ENCODE measurements at places on chromosomes 5 and 9.

GRCh38 chr5:170570476-170570875 is 66.7 kb downstream of the KCNIP1 start:
- no peak for DNase-seq

- DNase-seq: no peak
These were observed 26.2 kb downstream of the PITX1 start for GRCh38 chr5:135007749-135008363.

DNA sequence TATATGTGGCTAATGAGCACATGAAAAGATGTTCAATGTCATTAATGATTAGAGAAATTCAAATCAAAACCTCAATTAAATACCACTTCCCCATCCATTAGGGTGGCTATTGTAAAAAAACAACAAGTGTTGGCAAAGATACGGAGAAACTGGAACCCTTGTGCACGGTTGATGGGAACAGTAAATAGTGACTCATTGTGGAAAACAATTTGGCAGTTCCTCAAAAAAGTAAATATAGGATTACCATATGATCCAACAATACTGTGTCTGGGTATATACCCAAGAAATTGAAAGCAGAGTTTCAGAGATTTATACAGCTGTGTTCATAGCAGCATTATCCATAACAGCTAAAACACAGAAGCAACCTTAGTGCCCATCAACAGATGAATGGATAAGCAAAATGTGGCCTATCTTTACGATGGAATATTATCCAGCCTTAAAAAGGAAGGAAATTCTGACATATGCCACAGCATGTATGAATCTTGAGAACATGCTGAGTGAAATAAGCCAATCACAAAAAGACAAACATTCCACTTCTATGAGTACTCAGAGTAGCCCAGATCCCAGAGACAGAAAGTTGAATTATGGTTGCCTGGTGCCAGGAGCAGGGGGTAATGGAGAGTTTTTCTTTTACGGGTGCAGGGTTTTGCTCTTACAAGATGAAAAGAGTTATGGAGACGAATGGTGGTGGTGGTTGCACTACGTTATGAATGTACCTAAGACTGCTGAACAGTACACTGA is 41.4 kb upstream of the LRRC14B start:
- DNase-seq: no peak

DNA sequence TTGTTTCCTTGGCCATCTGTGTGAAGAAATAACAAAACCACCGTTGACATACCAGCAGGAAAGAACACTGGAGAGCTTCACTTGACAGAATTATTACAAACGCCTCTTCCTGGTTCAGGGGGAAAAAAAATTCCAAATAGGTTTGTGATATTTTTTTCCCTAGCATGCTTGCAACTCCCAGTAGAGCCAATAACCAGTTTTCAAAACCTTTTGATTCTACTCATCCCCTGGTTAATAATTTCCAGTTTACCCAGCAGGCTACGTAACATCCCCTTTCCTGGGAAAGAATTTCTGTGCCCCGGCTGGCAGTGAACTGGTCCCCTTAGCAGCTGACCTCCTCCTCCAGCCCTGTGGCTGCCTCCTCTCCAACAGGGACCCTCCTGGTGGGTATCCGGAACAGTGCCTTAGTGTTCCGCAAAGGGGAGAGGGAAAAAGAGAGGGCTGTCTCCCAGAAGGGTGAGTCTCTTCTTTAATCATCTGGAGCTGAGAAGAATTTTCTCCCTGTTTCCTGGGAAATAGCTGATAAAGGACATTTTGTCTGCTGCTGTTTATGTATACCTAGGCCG is 72.8 kb upstream of the BOD1 start:
- DNase-seq: no peak

DNA sequence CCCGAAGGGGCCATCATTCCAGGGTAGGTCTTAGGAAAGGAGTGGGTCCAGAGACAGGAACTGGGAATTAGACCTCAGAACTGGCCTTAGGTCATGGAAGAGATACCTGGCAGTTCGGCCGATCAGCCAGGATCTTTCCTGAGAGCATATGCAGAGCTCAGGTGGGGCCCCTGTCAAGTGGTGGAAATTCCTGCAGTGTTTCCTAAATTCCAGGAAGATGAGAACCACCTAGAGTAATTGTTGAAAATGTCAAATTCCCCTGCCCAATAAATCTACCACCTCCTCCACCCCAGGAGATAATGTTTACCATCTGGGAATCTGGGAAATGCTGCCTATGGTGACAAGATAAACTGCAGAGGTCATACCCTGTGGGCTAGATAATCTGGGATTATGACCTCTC is 14.6 kb downstream of the TMEM171 start:
- DNase-seq: no peak

- DNase-seq: no peak
These were observed 1354.4 kb upstream of the C9orf72 start for GRCh38 chr9:28927691-28928090.

DNA sequence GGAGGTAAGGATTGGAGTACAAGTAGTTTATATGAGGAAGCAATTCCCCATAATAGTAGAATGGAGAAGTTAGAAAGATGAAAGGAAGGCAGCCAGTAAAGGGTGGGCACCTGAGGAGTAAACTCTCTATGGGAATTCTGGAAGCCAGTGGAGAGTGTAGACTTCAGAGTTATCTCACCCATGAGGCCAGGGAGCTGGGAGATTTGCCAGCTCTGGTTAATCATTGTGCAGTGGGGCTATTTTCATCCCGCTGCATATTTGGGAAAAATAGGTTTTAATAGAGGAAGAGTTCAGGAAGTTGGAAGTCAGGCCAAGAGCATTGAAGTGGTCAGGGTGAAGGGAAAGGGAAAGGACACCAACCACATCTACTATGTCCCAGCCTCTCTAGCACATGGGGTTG is 242.3 kb upstream of the BRINP1 start:
- DNase-seq: no peak
